ENCODE measurements at places on chromosomes 7 and 10. TPM values are rescaled to one million over a fixed set of nuclear protein-coding genes. Genes with fewer than 3 reads are reported as not detected.

The HPSE2 gene
- not detected for total RNA-seq

The PDE1C gene
- total RNA-seq: not detected

The MAGI2 gene
- total RNA-seq: 0.09 TPM

The ECHS1 gene
- 34.0 TPM for total RNA-seq

The TMUB1 gene
- total RNA-seq: 83.1 TPM

The MRC1 gene
- total RNA-seq: not detected

The SHH gene
- total RNA-seq: not detected

The PRLHR gene
- total RNA-seq: not detected

The COL1A2 gene
- 1.6 TPM for total RNA-seq

The UNC5B gene
- not detected for total RNA-seq

The AGMO gene
- total RNA-seq: not detected

The PILRA gene
- 3.4 TPM for total RNA-seq

The LDB3 gene
- 0.05 TPM for total RNA-seq

The WNT2 gene
- not detected for total RNA-seq

The EPHB6 gene
- total RNA-seq: 7.5 TPM

The PSD gene
- 2.9 TPM for total RNA-seq

The PNLIPRP2 gene
- total RNA-seq: not detected

The SYT15 gene
- total RNA-seq: 1.5 TPM

The PLPP4 gene
- not detected for total RNA-seq

The RAB19 gene
- 5.0 TPM for total RNA-seq

The CCZ1B gene
- 61.2 TPM for total RNA-seq

The SMO gene
- 0.07 TPM for total RNA-seq

The H2BK1 gene
- not detected for total RNA-seq

The IFIT2 gene
- total RNA-seq: 34.4 TPM

The CPA4 gene
- total RNA-seq: not detected

The UPF2 gene
- total RNA-seq: 37.2 TPM

The C7orf33 gene
- total RNA-seq: not detected

The VPS50 gene
- total RNA-seq: 20.8 TPM

The BLVRA gene
- total RNA-seq: 46.9 TPM

The ALOX5 gene
- 1.9 TPM for total RNA-seq

The PPP1R17 gene
- total RNA-seq: not detected

The COBL gene
- total RNA-seq: not detected

The CTTNBP2 gene
- total RNA-seq: not detected

The GDF2 gene
- not detected for total RNA-seq

The EGR2 gene
- 4.7 TPM for total RNA-seq

The STYXL1 gene
- 42.6 TPM for total RNA-seq

The AKR1C4 gene
- not detected for total RNA-seq

The ACBD5 gene
- total RNA-seq: 24.2 TPM

The POLR2J2 gene
- 15.7 TPM for total RNA-seq

The RPEL1 gene
- not detected for total RNA-seq

The FAM180A gene
- total RNA-seq: not detected

The CPA2 gene
- total RNA-seq: not detected

All from activated CD8-positive, alpha-beta memory T cell treated with anti-CD3 and anti-CD28 coated beads, Interleukin-2, amount 10 ng/mL, durations not matched to agents 7 days and 5 days (primary cell).